ENCODE measurements at places on chromosomes 2 and 18. TPM values are rescaled to one million over a fixed set of nuclear protein-coding genes. Genes with fewer than 3 reads are reported as not detected.

Gene GALNT14
- 51.6 TPM for polyA plus RNA-seq

Gene POTEC
- not detected for polyA plus RNA-seq

Gene POTEJ
- polyA plus RNA-seq: not detected

Gene TTC27
- 14.4 TPM for polyA plus RNA-seq

Gene LYPD6
- polyA plus RNA-seq: 0.07 TPM

Gene KLHL30
- polyA plus RNA-seq: 0.01 TPM

Gene ATP6V1B1
- polyA plus RNA-seq: 0.03 TPM

Gene BMP10
- not detected for polyA plus RNA-seq

Gene SLC16A14
- 0.17 TPM for polyA plus RNA-seq

DNA sequence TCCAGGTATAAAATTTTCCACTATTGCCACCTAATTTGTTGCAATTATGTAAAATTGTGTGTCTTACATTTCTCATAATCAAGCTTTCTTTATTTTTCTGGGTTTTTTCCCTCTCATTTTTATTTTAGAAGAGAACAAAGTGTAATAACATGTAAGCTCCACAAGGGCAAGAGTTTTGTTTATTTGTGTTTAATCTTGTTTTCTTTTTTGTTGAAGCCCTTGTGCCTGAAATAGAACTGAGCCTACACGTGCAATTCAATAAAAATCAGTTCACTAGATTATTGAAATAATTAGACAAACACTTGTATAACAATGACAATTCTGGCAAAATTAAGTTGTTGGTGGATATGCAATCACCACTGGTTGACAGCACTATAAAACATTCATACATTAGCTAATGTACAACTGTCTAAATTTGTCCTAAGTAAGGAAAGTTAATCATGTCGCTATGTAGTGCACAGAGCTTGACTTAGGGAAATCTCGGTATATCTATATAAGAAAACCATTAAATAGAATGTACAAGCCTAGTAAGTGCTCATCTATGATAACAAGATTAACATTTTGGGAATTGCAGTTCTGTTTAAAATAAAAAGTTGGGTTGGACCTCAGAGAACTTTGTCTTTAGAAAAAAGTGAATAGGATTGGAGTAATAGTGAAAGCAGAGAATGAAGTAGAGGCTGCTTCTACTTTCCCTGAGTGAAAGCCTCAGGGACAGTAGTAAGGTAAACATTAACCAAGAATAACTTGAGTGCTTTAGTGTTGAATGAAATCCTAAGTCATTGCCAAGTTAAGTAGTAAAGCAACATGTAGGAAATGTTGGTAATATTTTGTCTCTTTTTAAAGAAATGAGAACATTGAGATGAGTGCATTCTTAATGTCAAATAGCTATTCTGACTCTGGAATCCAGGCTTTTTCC is 37.4 kb upstream of the NOL4 start:
- DNase-seq: no peak

GRCh38 chr2:62654876-62655359 is 50.6 kb upstream of the EHBP1 start:
- DNase-seq: no peak

DNA sequence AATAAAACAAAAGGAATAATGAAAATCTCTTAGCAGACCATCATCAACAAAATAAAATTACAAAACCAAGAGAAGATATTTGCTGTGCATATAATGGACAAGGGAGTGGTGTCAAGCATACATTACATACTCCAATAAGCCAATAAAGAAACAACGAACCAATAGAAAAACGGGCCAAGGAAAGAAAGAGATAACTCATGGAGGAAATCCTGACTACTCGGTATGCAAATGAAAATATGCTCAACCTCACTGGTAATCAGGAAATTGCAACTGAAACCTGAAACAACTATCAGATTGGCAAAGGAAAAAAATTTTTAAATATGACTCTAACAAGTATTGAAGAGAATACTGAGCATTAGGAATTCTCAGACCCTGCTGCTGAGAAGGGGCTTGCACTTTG is 84.7 kb downstream of the BCL2 start:
- no peak for DNase-seq

DNA sequence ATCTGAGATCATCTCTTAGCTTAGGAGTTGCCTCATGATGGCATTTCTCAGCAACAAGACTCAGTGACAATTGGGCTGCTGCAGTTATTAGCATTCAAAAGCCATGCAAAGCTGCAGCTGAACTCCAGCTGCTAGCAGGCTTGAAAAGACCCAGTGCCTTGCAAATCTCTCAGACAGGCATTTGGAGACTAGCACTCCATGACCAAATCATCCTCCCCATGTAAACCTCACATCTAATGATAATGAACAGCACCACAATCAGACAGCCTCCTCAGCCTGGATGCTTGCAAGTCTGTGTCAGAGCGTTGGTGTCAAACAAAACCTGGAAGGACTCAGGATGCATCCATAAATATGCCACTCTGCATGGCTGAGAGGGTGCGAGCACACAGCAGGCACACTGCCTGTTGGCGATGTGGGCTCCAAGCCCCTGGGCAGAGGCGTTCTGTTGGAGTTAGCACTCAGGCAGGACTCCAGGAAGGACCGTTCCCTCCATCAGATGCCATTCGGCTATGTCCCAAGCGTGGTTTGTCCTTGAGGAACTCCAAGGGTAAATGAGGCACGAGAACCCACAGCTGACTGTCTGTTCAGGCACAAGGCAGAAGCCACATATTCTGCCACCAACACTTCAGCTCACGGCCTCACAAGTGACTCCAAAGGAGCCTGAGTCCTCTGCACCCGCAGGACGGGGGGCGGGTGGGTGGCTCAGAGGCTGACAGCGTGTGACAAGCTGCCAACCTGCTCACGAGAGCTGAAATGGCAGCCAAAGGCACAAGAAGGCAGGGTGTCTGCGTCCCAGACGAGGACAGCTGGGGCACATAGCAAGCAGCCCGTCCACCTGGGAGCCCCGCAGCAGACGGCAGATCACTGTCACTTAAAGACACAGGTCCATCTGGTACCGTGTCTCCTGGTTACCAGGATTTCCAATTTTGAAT is 183.8 kb downstream of the MYT1L start:
- DNase-seq: no peak

DNA sequence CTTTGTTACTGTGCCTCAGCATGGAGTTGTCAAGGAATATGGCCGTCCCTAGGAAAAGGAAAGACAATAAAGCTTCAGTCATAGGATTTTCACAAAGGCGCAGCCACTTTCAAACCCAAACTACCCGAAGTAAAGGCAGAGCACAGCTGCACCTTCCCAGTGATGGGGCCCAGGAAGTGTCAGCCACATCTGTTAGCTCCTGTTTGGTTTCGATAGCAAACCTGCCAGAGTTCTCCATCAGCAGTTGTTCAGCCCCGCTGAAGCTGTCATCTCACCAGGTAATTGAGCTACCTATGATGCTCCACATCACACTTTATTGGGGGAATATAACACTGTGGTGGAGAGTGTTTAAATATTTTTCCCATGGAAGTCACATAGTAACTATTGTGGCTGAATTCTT is 80.7 kb downstream of the LRATD1 start:
- no peak for DNase-seq

DNA sequence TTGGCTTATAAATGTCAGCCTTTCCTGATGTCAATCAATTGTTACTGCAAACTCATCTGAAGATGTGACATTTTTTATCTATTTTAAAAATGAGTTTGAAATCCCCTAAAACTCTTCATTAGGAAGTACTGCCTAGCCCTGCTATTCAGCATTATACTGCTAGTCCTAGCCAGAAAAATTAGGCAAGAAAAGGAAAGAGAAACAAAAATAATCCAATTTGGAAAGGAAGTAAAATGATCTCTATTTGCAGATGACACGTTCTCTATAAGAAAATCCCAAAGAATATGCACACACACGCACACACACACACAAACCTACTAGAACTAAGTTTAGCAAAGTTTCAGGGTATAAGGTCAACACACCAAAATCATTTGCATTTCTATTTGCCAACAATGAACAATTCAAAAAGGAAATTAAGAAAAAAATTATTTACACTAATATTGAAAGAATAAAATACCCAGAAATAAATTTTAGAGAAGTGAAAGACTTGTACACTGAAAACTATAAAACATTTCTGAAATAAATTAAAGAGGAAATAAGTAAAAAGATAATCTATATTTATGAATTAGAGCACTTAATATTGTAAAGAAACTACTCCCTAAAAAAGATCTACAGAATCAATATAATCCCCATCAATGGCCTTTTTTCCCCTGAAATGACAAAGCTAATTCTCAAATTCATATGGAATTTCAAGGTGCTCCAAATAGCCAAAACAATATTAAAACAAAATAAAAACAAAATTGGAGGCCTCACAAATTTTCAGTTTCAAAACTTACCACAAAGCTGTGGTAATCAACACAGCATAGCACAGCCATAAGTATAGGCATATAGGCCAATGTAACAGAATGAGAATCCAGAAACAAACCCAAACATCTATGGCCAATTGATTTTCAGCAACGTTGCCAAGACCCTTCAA is 433.7 kb upstream of the TRIB2 start:
- no peak for DNase-seq

GRCh38 chr2:213248637-213249036 is 35.6 kb upstream of the SPAG16 start:
- peak; percentile 55 for DNase-seq

- DNase-seq: no peak
Measured at GRCh38 chr2:106638580-106638979, 151.4 kb downstream of the CD8B2 start.

- no peak for DNase-seq
Measured at GRCh38 chr2:157333304-157334047, 7.9 kb upstream of the ERMN start.

DNA sequence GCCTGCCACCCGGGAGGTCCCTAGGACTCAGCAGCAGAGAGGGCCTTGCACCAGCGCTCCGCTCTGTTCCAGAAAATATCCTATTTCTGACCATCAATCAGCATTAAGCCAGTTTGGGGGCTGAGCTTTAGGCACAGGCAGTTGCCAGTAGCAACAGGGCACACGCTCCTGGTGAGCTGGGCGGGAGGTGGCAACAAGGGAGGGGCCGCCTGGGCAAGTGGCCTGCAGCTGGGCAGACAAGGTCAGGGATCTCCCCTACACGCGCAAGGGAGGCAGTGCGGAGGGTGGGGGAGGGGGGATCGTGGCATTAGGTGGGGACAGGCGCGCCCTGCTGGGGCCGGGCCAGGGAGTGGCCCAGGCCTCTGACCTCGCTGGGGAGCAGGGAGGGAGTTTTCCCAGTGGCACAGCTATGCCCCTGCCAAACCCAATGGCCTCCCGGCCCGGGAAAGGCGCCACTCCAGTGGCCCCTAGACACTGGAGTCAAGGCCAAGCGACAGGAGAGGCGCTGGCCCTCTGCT is 302.8 kb downstream of the NCKAP5 start:
- no peak for DNase-seq

Measured in mammary epithelial cell (primary cell).